ENCODE measurements at places on chromosomes 11 and 22. TPM values are rescaled to one million over a fixed set of nuclear protein-coding genes. Genes with fewer than 3 reads are reported as not detected.

The SMIM35 gene
- total RNA-seq, result not detected

The A4GALT gene
- total RNA-seq, result 40.8 TPM

The FERMT3 gene
- total RNA-seq, result 6.3 TPM

The GLYATL1 gene
- not detected for total RNA-seq

The MMP1 gene
- total RNA-seq, result 0.16 TPM

Data from right atrium auricular region (tissue), 2 donors.